ENCODE measurements at places on chromosomes 1 and 21.

GRCh38 chr1:54853793-54854370 lies 33.1 kb downstream of the DHCR24 start:
- no peak for DNase-seq

GRCh38 chr1:238710697-238711096 lies 675.7 kb upstream of the CHRM3 start:
- no peak for DNase-seq

- DNase-seq = no peak
Observed at GRCh38 chr1:114152089-114152507, 1.6 kb downstream of the SYT6 start.

- DNase-seq = no peak
Observed at GRCh38 chr1:36597514-36597913, 114.8 kb upstream of the CSF3R start.

DNA sequence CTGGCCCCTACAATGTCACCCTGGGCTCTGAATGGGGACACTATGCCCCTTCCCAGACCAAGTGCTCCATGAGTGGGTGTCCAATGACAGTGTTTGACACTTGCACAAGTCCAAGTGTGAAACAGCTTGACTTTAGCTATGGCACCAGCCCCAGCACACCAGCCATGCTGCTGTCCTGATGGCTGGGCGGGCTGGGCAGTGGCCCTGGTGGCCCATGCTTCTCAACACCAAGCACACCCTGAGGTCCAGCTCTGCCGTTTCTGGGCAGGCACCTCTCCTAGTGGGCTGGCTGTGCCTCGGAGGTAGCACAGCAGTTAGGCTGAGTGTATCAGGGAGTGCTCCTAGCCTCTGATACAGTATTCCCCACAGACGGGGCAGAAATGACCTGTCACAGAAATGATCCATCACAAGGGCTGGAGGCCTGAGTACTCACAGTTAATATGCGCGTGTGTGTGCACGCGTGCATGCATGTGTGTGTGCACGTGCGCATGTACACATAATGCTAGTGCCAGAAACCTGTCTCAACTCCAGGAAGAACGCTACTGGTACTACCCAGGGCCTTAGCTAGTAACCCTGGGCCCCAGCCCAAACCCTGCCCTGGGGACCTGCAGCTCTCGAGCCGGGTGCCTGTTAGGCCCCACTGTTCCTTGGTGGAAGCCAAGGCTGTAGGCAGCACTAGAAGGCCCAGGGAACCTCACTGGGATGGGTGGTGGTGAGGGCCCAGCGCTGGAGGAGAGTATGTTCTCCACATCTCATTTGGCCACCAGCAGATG lies 134.0 kb downstream of the DMRTB1 start:
- no peak for DNase-seq

- DNase-seq = no peak
Observed at GRCh38 chr1:150692720-150693119, 4.2 kb downstream of the GOLPH3L start.

- DNase-seq = no peak
Observed at GRCh38 chr1:3588395-3588794, 22.9 kb downstream of the MEGF6 start.

DNA sequence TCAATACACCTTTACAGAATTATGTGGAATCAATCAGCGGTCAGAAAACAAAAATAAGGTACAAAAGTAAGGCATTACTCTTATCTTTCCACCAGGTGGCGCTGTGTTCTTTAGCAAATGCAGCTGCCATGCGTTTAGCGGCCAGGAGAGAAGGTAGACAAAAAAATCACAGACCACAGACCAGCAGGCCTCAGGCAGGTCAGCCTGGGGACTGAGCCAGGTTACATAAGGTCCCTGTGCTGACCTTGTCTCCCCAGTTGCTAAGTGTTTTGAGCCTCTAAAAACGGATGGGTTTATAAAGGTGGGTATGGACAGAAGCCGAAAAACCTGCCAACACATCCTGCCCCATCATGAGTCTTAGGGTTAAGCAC lies 2.8 kb downstream of the RGS16 start:
- peak; percentile 66 for DNase-seq

DNA sequence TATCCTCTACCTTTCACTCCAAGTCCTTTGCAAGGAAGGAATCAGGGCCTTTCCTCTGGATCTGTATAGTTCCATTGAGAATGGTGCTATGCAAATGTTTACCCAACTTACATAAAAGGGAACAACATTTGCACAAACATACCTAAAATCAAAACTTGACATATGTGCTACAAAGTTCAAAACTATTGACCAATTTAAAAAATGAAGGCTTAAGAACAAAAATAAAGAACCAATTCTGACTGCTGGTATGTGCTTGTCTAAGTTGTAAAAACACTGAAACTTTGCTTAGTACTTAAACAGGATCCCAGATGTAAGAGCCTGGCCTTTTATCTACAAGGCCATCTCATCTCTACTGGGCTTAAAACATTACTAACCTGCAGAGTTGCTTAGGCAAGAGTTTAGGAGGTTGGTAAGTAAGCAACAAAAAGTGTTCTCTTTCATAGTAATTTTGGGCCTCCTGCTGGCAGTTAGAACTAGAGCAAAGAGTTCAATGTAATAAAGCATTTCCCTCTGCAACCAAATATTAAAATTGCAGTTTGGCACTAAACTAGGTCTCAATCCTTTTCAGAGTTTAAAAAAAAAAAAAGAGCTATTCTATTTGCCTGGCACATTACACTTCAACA lies 2.0 kb downstream of the SCMH1 start:
- no peak for DNase-seq

GRCh38 chr1:34645919-34646318 lies 108.9 kb upstream of the GJB5 start:
- DNase-seq = no peak
